Ascending aorta (tissue), 2 donors: ENCODE measurements at places on chromosomes 6 and 20.

- no peak for DNase-seq
Measured at GRCh38 chr6:46741482-46741881, 5.3 kb upstream of the ANKRD66 start.

DNA sequence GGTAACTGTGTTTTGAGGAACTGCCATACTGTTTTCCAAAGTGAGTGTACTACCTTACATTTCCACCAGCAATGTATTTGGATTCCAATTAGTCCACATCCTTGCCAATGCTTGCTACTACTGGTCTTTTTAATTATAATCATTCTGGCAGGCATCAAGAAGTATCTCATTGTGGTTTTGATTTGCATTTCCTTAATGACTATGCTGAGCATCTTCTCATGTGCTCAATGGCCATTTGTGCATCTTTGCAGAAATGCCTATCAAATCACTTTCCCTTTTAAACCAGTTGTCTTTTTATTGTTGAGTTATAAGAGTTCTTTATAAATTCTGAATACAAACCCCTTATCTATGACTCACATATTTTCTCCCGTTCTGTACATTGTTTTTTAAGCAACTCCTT is 75.9 kb downstream of the ATG5 start:
- DNase-seq = no peak

GRCh38 chr6:118207947-118208346 is 300.9 kb downstream of the SLC35F1 start:
- no peak for DNase-seq

- DNase-seq = no peak
Measured at GRCh38 chr6:7546020-7546369, 4.5 kb downstream of the DSP start.

DNA sequence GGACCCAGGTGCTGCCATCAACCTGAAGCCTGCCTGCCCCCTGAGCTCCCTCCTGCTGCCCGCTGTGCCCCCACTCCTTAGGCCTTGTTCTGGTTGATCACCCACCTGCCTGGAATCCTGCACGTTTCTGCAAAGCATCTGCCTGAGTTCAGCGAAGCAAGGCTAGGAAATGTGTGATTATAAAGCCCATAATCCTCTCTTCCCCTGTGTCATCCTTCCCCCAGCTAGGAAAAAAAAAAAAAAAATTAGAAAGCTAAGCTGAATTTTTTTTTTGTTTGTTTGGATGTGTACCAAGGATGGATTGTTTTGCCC is 93.2 kb downstream of the FOXA2 start:
- DNase-seq = no peak

DNA sequence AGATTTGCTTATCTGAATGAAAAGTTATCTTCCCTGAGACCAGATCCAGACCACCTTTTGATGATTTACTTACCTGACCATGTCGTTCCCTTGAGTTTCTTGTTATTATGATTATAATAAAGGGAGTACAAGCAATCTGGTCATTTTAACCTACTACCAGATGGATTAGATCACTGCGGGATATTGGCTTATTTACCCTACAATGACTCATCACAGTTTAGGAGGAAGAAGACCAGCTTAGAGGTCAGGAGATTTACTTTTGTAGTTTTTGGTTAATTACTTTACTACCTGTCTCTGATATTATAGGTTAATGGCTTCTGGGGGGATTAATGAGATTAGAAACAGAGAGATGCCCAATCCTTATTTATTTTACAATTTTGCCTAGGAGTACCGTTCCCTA is 10.7 kb downstream of the PKIB start:
- DNase-seq = no peak

- DNase-seq = no peak
Measured at GRCh38 chr20:10067321-10067720, 32.5 kb downstream of the ANKEF1 start.

GRCh38 chr6:169556758-169557548 is 144.9 kb downstream of the WDR27 start:
- DNase-seq = no peak

DNA sequence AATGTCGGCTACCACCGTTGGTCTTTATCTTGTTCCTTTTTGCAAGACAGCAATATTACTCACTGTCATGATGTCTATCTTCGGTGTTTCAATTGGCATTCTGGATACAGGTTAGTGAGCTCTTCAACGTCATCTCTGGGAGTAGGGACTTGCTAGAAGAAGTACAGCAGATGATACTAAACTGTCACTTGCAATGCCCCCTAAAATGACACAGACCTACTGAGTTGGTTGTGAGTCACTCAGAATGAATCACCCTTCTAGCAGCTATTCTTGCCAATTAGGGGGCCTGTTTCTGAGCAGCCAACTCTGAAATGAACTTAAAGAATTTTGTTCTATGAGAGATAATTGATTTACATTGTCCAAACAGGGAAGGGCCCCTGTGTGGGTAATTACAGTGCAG is 176.5 kb downstream of the SLC16A10 start:
- no peak for DNase-seq

DNA sequence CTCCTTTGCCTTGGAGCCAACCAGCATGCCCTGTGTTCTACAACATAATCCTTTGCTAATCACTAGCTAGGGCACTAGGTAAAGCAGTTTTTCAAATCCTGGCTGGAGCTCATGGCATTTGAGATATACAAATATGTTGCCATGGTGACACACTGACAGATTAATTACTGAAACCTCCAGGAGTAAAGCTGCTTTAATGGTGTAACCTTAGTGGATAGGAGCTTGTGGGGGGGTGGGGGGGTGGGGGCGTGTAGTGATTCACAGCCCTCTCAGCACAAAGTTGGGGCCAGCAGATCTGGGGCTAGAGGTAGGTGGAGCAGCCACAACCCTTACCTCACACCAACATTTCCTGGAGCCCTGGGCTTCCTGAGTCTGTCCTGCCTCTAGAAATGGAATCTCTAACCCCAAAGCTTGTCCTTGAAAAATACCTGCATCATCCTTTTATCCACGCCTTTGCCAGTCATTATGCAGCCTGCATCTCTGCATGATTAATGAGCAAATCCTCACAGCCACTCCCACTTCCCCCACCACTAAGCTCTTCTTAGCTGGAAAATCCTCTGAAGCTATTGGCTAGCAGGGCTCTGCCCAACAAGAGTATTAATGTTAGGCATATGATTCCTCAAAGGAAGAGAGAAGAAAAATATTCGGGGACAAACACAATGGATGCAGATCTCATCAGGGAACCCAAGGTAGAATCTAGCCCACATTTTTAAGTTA is 84.5 kb upstream of the PRND start:
- DNase-seq = no peak

DNA sequence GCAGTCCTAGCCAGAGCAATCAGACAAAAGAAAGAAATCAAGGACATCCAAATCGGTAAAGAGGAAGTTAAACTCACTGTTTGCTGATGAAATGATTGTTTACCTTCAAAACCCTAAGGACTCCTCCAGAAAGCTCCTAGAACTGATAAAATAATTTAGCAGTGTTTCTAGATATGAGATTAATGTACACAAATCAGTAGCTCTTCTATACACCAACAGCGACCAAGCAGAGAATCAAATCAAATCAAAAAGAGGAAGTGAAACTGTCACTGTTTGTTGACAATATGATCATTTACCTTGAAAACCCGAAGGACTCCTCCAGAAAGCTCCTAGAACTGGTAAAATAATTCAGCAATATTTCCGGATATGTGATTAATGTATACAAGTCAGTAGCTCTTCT is 21.7 kb downstream of the SERPINB9 start:
- DNase-seq = no peak

- DNase-seq = no peak
Measured at GRCh38 chr6:12196326-12196936, 93.7 kb upstream of the EDN1 start.

- DNase-seq = no peak
Measured at GRCh38 chr6:2086326-2086965, 159.0 kb downstream of the GMDS start.

- no peak for DNase-seq
Measured at GRCh38 chr20:4574356-4574690, 147.4 kb upstream of the PRND start.

DNA sequence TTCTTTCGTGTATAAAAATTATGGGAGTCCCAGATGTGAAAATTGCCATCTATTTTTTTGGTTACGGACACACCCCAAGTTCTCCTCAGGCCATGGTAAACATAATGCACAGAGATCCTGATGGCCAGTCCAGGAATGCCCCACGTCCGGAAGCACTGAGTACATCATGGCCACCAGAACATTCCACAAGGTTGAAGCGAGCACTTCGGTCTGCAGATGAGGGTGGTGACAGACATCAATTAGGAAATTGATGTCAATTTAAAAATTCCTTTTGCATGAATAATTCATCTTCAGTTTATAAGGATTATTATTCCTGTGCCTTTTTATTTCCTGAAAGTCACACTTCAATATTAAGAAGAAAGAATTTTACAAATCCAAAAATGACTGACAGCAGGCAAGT is 13.2 kb upstream of the EXOC2 start:
- no peak for DNase-seq

- DNase-seq = no peak
Measured at GRCh38 chr6:4472969-4473642, 303.1 kb upstream of the CDYL start.

GRCh38 chr20:46746956-46747526 is 37.6 kb downstream of the SLC2A10 start:
- no peak for DNase-seq

- no peak for DNase-seq
Measured at GRCh38 chr6:40556881-40557280, 30.3 kb downstream of the LRFN2 start.

- no peak for DNase-seq
Measured at GRCh38 chr6:24908650-24909035, 27.1 kb downstream of the RIPOR2 start.

DNA sequence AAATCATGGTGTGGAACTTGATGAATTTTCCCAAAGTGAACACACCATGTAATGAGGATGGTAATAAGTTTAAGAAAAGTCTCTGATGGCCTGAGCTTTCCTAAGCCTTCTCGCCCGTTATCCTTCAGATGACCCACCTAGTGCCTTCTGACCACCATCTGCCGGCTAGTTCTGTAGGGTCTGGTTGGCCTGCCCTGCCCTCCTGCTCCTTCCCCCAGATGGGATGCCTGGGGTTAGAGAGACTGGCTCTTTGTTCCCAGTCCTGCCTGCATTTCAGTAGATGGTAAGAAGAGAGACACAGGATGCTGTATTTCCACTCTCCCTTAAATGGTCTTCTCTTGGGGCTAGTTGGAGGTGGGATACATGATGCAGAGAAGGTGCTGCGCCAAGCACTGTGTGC is 43.0 kb downstream of the TIAM2 start:
- DNase-seq = no peak

GRCh38 chr6:78462728-78463127 is 404.6 kb upstream of the IRAK1BP1 start:
- DNase-seq = no peak

DNA sequence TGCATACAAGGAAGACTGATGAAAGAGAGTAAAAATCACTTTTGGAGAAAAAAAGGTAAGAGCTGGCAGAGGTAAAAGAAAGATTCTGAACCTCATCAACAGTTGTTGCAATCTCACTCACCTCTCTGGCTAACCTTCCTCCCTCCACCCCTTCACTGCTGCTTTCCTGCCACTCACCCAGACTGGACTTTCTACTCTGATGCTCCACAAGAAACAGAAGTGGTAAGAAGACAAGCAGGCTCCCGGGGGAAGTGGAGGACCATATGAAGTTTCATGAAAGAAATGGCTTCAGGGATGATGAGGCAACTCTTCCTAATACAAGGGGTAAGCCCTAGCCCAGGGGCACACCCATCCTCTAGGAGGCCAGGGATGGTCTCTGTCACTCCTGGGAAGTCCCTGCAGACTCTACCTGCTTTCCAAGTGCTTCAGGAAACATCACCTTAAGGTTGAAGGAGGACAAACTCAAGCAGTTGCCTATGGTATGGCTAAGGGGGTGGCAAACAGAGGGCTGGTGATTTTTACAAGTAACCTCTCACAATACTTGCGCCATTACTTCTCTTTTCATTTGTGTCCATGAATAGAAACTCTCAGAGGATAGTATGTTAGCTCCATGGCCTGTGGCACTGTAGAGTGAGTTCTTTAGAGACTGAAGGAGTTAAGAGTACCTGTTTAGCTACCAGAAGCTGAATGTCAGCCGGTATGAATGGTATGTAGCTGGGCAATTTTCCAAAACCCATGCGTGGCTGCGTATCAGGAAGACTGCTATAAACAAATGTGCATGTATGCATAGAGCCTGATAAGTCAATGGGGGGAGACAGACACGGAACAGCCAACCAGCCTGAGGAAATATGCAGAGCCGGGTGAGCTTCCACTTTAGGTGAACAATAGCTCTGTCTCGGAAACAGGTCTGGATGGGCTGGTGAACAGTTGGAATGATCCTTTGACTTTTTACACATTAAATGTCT is 112.0 kb downstream of the BACH2 start:
- no peak for DNase-seq

DNA sequence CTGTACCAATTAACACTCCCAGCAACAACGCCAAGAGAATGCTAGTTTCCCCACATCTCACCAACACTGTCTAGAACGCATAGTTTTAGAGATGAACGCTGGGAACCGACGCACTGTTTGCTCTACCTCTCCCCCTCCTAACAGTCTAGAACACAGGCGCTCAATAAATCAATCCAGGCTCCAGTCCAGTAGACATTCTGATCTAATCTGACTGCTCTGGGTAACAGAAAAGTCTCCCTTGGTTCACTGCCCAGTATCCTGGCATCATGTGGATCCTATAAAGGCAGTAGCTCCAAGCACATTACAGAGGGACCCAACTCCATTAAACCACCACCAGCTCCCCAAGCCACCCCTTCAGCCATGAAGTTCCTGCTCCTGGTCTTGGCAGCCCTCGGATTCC is at the start of gene DEFB132:
DEFB132 (plus strand) TSS at position 306 of the 400 bp plus-strand sequence; CDS start at position 361, 55 bp downstream.
- no peak for DNase-seq

DNA sequence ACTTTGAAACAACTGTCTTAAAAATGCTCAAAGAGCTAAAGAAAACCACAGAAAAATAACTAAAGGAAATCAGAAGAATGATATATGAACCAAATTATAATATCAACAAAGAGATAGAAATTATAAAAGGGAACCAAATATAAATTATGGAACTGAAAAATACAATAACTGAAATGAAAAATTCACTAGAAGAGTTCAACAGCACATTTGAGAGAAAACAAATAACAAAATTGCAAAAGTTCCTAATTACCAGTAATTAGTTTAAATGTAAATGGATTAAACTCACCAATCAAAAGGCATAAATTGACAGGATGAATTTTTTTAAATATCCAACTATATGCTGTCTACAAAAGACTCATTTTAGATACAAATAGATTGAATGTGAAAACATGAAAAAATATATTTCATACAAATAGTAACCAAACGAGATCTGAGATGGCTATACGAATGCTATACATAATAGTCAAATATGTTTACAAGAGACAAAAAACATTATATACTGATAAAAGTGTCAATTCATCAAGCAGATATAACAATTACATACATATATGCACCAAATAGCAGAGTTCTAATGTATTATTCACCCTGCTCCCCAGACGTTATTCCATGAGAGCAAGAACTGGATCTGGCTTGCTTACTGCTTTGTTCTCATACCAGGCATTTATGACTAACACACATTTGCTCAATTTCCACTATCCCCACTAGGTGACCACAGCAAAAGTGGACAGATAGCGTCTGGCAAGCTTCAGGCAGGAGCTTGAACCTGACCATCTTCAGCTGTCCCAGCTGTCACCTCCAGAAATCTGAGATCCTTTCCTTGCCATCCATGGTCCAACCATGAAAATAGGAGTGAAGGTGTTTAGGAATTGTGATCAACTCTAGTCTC is 72.4 kb upstream of the SIRPA start:
- DNase-seq = no peak
